Esophagus squamous epithelium (tissue), 5 donors: ENCODE measurements at places on chromosomes 3 and 15.

DNA sequence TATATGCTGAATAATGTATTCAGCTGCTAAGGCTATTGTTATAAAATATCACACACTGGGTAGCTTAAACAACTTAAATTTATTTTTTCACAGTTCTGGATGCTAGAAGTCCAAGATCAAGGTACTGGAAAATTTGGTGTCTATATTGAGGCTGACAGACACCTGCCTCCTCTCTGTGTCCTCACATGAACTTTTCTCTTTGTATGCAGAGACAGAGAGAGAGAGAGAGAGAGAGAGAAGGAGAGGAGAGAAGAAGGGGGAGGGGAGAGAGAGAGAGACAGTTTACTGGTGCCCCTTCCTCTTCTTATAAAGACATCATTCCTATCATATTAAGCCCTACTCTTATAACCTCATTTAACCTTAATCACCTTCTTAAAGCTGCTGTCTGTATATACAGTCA, 320.1 kb upstream of the THBS1 start:
- no peak for DNase-seq

GRCh38 chr3:121231872-121232271, 313.9 kb downstream of the POLQ start:
- DNase-seq, result no peak

- DNase-seq, result no peak
These were observed 130.5 kb upstream of the PHLDB2 start for GRCh38 chr3:111728566-111728935.

DNA sequence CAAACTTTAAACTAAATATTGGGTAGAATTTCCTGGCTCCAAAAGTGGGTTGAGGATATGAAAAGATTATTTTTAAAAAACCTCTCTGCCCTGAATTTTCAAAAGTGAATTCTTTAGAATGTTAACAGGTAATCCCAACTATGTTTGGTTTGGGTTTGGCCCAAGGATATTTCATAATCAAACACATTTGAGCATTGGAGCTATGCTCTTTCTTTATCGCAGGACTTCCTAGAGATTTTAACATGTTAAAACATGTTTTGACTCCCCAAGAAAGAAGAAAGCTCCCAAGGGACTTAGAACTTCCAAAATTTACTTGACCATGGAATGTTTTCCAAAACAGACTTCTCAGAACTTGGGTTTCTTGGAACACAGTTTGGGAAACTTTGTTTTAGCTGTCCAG, 75.6 kb upstream of the SYNPR start:
- DNase-seq, result no peak

DNA sequence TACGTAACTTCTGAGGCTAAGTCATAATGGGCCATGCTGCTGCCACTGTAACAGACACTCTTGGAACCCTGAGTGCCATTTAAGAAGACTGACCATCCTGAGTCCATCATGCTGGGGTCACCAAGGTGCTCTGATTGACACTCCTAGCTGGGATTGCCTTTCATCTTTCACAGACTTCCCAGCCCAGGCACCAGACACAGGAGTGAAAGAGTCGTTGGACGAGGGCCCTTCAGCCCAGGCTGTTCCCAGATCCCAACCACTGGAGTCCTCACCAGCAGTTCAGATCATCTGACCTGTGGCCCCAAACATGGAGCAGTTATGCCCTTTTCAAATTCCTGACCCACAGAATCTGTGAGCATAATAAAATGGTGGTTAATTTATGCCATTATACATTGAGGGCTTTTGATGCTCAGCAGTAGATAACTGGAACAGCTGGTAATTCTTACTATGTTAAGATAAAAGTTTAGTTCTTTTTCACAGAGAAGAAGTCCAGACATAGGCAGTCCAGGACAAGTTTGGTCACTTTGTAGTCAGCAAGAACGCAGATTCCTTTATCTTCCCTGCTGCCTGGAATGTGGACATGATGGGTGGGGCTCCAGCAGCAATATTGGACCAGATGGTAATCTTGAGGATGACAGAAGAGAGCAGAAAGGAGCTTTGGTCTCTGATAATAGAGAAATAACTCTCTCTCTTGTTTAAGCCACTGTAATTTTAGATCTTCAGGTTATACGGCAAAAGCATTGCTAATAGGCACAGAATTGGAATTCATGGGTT, 7.3 kb upstream of the EHD4 start:
- no peak for DNase-seq

DNA sequence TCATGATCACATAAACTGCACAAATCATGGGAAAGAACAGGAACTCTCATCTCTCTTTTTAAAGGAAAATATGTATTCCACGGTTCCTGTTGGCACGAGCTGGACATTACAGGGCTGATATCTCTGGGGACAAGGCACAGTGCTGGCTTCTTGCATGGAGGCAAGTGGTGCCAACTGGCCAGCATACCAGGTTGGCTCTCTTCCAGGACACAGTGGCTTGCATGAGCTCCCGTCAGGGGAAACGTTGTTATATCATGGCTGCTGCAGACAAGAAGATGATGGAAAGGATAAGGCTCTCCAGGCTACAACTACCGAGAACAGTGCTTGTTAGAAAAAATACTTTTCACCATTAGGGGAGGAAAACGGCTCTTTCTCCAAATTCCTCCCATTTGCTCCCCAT, 283.9 kb downstream of the RORA start:
- no peak for DNase-seq

DNA sequence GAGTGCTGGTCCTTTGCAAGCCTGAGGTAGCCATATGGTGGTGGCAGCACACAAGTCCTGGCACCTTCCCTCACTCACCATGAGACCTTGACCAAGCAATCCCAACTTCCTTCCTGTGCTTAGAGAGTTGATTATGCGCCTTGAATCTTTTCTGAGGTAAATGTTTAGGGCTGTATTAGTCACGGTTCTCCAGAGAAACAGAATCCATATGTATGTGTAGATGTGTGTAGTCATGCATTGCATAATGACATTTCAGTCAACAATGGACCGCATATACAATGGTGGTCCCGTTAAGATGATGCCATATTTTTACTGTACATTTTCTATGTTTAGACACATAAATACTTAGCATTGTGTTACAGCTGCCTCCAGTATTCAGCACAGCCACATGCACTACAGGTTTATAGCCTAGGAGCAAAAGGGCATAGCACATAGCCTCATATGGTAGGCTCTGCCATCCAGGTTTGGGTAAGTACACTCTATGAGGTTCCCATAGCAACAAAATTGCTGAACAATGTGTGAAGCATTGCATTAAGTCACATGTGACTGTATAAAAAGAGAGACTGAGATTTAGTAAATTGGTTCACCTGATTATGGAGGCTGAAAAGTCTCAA, 20.2 kb upstream of the NUP210 start:
- no peak for DNase-seq

DNA sequence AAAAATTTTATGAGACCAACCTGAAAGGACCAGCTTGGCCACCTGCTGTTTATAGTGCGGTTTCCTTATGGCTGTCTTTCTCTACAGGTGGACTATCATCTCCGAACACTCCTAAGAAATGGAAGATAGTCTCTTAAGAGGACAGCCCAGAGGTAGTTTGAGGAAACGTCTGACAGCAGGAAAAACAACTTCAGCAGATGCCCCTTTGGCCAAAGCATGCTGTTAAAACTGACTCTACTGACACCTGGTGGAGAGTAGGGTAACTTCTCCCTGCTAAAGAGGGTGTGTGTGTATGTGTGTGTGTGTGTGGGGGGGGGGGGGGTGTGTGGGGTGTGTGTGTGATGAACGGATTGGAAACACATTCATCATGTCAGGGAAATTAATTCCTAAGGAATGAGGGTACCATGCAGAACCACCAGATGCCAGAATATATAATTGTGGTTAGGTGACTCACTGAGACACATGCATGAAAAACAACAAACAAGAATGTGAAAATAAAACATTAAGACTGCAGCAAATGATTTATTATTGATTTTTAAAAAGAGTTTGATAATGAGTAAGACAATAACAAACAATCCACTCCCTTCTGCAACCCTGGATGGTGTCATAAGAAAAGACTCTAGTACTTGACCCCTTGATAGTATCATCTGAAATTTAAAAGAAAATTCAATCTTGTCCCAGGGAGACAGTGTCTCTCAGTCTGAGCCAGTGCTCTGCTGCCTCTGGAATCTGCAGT, 256.5 kb downstream of the THRB start:
- DNase-seq, result no peak

GRCh38 chr15:29573197-29573838, 248.9 kb downstream of the TJP1 start:
- no peak for DNase-seq

- no peak for DNase-seq
These were observed 61.2 kb upstream of the MCF2L2 start for GRCh38 chr3:183489455-183490210.

GRCh38 chr3:45507820-45508317, 86.7 kb upstream of the LIMD1 start:
- DNase-seq, result no peak

DNA sequence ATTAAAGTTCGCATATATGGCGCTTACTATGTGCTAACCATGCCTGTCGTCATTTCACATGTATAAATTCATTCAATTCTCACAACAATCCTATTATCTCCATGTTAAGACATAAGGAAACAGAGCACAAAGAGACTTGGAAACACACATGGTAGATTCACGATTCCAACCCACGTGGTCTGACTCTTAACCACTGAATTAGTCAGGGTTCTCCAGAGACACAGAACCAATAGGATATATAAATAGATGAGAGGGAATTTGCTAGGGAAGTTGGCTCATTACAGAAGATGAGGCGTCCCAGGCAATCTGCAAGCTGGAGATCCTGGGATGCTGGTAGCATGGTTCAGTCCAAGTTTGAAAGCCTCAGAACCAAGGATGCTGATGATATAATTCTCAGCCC, 765.3 kb downstream of the TBL1XR1 start:
- no peak for DNase-seq

GRCh38 chr15:58473724-58474123, 41.9 kb downstream of the LIPC start:
- DNase-seq, result no peak
